Activated naive CD4-positive, alpha-beta T cell (primary cell): ENCODE measurements at places on chromosomes 6 and 20.

GRCh38 chr20:36344517-36345132, 38.5 kb downstream of the DLGAP4 start:
- DNase-seq, result no peak

DNA sequence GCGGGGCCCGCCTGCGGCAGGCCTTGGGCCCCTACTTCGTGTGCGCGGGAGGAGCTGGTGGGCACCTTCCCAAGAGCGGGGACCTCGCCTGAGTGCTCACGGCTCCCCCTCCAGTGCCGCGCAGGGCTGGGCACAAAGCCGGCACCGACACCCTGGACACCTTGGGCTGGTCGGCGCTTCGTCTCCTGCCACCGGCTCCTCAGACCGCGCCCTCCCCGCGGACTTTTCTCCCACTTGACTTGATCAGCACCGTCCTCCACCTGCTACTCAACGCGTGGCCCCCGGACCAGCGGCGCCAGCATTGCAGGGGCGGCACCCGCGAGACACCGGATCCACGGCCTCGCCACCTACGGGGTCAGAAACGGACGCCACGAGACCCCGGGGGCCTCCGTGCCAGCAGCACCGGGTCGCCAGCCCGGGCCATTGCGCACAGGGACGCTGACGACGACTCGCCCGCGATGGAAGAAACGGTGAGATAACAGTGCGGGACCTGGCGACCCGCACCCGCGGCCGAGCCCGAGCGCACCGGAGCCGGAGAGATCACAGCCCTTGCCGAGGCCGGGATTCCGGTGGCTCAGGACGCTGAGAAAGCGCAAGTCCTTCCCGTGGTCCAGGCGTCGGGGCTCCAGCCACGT, 154.2 kb downstream of the DLL1 start:
- DNase-seq, result no peak

DNA sequence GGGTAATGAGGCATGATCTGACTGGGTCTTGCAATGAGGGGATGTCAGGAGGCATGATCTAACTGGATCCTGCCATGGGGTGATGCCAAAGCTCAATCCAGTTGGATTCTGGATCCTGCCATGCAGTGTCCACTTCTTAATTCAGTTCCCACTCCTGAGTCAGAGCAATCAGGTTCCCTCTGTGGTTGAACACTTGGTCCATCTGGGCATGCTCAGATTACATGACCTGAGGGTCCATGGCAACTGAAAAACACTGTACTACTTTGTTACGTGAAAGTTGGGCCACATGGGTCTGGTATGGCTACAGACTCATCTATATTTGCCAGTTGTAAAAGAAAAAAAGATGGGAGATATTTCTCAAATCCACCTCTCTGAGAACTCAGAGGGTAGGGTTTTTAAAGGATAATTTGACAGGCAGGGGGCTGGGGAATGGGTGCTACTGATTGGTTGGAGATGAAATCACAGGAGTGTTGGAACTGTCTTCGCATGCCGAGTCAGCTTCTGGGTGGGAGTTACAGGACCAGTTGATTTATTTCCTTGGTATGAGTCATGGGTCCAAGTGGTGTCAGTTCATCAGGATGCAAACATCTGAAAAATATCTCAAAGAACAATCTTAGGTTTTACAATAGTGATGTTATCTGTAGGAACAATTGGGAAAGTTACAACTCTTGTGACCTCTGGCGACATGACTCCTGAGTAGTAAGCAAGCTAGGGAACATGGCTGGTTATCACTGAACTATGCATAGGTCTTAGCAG, 21.6 kb downstream of the C6orf163 start:
- DNase-seq, result no peak

DNA sequence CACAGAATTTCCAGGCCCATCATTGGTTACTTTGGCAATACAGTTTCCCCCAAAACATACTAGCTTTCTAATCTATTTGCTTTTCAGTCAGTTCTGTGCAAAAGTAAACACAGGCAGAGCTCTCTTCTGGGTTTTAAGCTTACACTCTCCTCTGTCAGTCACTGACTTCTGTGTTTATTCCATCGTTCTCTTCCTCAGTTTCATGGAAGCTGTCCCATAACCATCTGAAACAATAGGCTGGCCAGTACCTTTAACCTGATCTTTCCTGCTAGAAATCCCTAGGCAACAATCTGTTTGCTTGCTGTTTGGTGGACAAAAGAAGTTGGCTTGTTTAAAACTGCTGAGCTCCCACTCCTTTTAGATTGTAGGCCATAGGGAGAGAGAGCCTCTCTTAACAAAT, 431.5 kb downstream of the HACE1 start:
- DNase-seq, result no peak

DNA sequence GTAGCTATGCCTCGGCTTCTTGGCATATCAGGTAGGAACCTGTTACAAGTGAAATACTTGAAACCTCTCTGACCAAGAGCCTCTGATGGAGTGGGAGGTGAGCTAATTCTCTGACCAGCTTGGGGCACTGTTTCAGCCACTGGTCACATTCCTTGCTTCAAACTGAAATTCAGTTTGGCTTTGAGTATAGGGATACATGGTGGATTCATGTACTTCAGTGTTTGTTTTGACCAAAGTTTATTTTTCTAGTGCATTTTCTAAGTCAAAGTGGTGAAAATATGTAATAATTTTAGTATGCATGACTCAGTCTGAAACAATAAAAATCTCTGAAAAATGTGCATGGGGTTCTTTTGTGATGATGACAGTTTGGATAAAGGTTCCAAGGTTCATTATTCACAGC, 18.6 kb downstream of the TTPAL start:
- no peak for DNase-seq

DNA sequence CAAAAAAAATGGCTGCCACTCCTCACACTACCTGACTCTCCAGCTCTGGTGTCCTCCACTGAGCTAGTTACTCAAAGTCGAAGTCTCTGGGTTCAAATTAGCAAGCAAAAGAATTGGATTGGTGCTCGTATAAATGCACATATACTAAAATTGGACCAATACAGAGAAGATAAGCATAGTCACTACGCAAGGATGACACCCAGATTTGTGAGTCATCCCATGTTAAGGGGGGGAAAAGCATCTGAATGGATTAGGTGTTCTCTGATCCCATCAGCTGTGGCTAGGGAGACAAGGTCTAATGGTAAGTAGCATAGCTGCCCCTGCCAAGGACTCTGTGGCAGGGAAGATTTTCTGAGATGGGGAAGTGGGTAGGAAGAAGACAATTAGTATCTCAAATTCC, 18.3 kb upstream of the AMD1 start:
- no peak for DNase-seq

- DNase-seq, result no peak
Measured at GRCh38 chr20:25142435-25142834, 53.1 kb upstream of the ENTPD6 start.

DNA sequence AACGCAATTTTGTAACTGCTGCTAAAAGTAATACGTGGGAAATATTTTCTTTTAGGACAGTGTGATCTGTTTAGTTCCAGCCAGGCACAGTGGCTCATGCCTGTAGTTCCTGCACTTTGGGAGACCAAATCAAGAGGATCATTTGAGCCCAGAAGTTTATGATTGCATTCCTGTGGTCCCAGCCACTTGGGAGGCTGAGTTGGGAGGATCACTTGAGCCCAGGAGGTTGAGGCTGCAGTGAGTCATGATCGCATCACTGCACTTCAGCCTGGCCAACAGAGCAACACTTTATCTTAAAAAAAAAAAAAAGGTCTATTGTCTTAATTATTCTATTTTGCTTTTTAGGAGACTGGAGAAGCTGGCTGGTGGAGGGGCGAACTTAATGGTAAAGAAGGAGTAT, 101.5 kb downstream of the CD2AP start:
- no peak for DNase-seq

GRCh38 chr20:16587066-16587465, 13.8 kb upstream of the KIF16B start:
- no peak for DNase-seq

- no peak for DNase-seq
Measured at GRCh38 chr20:35871259-35871771, 83.0 kb downstream of the SCAND1 start.

DNA sequence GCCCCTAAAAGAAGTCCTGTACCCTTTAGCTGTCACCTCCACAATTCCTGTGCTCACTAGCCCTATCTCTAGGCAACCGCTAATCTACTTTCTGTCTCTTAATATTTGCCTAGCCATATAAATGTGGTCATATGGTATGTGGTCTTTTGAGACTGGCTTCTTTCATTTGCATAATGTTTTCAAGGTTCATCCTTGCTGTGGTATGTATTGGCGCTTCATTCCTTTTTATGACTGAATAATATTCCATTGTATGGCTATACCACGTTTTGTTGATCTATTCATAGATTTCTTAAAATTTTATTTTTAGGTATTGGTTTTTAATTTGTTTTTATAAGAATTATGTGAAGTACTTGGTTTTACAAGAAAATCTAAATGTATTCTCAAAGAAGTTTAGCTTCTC, 70.0 kb downstream of the MAP3K4 start:
- no peak for DNase-seq

DNA sequence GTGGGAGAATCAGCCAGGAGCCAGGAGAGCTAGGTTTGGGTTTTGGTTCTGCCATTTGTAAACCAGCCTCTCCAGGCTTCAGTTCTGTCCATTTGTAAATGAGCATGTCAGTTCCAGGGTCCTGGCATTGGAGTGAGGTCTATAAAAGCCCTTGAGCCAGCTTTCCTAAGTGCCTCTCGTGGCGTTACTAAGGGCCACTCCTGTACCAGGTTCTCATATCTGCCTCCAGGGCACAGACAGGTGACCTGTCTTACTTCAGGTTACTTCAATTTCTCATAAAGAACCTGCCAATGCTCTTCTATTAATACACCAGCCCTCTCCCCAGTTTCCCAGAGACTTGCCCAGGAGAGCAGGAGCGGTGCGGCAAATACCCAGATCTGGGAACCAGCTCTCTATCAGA, 101.9 kb downstream of the VEGFA start:
- no peak for DNase-seq

GRCh38 chr6:56220078-56220477, 27.3 kb downstream of the COL21A1 start:
- no peak for DNase-seq

DNA sequence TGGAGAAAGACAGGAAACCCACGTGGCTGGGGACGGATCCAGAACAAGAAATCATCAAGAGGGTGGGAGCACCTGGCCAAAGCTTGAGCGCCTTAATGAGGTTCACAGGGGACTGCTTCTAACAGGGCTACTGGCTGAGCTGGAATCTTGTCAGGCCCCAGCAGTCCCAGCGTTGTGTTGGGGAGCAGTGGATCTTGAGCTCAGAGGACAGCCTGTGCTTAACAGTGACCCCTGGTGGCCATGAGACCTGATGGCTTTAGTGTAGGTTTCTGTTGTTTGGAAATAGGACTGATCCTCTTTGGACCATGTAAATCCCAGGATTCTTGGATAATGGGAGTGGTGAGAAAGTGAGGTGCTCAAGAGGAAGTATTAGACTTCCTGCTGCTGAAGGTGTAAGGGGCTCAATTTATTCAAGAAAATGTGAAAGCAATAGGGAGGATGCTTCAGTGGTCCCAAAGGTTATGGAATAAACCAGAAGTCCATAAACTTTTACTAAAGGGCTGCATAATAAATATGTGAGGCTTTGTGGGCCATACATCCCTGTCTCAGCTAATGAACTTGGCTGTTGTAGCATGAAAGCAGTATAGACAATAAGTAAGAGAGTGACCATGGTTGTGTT, 216.2 kb downstream of the NFATC2 start:
- no peak for DNase-seq

- no peak for DNase-seq
Measured at GRCh38 chr6:129785047-129785755, 75.2 kb upstream of the ARHGAP18 start.

- DNase-seq, result no peak
Measured at GRCh38 chr6:35651244-35651643, 37.5 kb downstream of the FKBP5 start.

- no peak for DNase-seq
Measured at GRCh38 chr6:51855310-51856082, 231.9 kb downstream of the PKHD1 start.

GRCh38 chr20:47868236-47868635, 83.0 kb upstream of the SULF2 start:
- DNase-seq, result no peak

DNA sequence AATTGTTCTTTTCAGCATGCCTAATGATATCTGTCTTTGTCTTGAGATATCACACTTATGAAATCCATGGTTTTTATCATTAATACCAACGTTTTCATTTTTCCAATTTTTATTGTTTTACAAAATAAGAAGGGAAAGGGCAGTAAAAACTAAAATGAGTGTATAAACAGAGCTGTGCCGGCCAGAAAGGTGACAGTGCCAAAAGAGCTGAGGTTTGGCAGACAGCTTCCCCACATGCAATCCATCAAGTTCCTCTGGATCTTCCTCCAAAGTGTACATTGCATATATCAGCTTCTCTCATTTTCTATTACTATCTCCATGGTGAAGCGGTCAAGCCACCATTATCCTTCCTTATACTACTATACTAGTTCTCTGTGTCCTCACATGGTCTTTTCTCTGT, 10.1 kb upstream of the TMEM244 start:
- DNase-seq, result no peak

DNA sequence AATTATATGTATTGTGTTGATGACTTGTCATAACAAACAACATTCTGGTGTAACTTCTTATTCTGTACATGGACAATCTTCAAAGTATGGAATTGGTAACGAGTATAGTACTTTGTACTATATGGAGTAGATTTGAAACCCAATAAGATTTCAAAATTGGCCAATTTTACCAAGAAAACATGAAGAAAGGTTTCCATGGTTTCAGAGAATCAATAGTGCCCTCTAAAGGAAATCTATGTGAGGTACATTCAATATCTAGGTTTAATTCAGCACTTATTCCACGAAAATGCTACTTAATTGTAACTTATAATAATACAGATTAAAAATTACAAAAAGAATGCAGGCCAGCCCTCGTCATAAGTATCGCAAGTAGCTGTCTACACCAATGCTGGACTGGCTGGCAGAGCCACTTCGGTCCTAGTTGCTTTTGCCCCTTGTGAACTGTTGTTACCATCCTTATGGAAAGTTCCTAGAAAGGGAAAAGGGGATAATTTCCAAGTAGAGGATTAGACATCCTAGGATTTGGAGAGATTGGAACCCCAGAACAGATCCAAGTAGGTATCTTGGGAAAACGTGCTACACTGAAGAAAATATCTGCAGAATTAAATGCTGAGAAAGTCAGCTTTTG, 70.9 kb downstream of the LCA5 start:
- DNase-seq, result no peak

DNA sequence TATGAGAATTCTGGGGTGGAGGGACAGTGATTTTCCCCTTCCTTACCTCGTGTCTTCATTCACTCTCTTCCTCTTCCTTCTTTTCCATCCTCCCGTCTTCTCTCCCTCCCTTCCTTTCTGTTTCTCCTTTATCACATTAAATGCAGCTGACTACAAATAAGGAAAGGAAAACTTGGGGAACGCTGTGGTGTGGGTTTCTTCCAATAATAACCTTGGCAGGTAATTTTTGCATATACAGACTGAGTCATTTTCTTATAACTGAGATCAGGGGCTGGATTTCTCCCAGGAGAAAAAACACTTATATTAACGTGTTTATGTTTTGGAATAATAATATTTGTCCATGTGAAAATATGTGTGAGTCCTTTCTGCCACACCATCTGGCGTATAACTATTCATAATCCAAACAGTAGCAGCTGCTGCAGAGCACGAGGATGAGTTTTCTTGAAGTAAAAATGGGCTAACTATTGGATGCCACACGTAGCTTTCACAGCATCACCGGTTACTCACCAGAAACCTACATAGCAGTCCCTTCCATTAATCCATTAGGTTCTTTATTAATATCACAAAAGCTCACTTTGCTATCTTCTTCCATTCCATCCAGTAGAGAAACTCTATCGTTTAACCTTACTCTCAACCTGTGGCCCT, 139.2 kb upstream of the SASH1 start:
- no peak for DNase-seq

- no peak for DNase-seq
Measured at GRCh38 chr6:28489366-28490204, 26.0 kb downstream of the GPX6 start.
